ENCODE measurements at places on chromosomes 7 and 10.

DNA sequence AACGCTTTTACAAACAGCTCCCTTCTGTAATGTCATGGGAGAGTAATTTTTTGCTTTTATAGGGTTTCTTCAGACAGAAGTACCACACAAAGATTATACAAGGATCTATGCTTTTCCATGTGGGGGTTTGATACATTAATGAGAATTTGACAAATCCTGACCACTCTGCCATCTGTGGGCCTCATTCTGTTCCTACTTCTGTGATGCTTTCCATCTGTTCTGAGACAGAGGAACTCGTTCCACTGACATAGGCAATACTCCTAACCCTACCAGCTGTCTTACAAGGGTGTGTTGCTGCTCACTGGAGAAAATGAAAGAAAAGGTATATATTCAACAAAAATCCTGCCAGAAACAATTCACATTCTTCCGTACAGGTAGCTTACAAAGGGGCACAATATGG lies 59.4 kb upstream of the NAMPT start:
- no peak for DNase-seq

GRCh38 chr10:58352956-58353610 lies 18.3 kb downstream of the UBE2D1 start:
- no peak for DNase-seq

- DNase-seq, result no peak
These were observed 49.9 kb downstream of the PTEN start for GRCh38 chr10:87913156-87913921.

DNA sequence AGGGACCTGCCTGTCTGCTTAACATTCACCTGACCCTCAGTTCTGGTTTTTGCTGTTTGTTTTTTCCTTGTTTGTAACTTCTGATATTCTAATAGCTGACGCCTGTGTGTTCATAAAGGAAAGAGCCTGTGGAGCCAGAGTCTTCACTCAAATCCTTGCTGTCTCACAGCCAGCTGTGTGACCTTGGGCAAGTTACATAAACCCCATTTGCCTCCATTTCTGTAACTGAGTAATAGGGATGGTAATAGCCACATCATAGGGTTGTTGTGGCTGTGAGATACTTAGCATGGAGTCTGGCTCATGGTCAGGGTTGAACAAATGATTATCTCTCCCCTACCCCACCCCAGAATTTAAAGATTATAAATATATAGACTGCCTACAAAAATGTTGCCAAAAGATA lies 27.0 kb downstream of the WBP1L start:
- DNase-seq, result no peak

GRCh38 chr7:45658716-45659495 lies 84.7 kb downstream of the ADCY1 start:
- no peak for DNase-seq

GRCh38 chr7:13991791-13992595 lies 2.5 kb upstream of the ETV1 start:
- DNase-seq, result no peak

DNA sequence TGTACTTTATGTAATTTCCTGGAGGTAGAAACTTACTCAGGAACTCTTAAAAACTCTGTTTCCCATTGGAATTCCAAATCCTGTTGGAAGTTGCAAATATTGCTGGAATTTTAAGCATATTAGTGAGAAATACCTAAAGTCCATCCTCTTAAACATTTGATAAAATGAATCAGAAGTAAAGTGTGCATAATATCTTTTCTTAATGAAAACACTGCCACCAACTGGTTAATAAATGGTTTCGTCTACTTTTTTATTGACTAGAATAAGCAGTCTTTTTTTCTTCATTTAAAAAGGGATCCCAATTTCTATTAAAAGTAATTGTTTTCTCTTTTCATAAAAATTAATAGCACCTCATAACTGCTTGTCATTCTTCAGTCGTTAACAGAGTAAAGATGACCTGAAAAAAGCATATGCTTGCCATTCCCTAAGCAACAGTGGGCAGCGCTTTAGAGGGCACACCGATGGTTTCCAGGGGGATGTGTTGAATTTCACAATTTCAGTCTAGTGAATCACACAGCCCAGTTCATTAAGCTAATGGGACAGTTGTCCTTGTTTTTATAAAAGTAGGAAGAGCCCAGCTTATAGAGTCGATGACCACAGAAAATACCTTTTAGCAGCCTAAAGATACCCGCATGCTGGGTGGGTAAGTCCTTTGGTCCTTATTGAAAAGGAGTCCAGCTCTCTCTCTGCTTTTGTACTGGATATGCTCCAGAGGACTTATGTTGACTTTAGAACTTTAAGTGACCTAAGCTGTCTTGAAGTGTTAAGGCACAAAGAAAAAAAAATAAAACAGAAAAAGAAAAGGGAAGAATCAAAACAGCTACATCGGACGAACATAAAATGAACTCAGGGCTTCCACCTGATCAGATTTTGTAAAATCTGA lies 28.5 kb downstream of the NPS start:
- no peak for DNase-seq

DNA sequence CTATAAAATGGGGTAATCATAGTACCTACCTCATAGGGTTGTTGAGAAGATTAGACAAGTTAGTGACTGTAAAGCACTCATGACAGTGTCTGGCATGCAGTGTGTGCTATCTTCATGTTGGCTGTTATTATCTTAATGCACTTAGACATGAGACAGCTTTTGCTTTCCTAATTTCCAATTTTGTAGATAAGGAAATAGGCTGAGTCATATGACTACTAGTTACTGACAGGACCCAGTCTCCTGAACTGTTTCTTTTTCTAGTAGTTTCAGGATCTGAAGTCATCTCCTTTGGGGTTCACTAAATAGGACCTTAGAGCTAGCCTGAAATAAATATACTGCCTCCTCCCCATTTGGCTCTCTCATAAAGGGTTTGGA lies 74.2 kb downstream of the SNX10 start:
- no peak for DNase-seq

GRCh38 chr10:23081891-23082290 lies 13.5 kb upstream of the MSRB2 start:
- no peak for DNase-seq

DNA sequence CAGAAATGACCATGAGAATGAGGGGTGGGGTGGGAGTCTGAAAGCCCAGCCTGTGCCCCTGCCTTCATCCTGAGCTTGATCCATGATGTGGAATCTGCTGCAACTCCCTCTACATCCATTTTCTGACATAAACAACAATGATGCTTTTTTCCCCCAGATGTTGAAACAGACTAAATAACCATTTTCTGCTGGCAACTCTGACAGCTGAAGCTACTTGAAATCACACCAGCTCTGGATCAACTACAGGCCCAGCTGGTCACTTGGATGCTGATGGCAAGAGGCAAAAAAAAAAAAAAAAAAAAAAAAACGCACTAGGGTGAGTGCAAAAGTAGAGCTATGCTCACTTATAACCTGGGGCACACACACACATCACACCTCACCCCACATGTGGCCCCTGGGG lies 74.2 kb downstream of the FAM107B start:
- DNase-seq, result no peak

- no peak for DNase-seq
These were observed 26.5 kb upstream of the CNTNAP2 start for GRCh38 chr7:146090023-146090645.

DNA sequence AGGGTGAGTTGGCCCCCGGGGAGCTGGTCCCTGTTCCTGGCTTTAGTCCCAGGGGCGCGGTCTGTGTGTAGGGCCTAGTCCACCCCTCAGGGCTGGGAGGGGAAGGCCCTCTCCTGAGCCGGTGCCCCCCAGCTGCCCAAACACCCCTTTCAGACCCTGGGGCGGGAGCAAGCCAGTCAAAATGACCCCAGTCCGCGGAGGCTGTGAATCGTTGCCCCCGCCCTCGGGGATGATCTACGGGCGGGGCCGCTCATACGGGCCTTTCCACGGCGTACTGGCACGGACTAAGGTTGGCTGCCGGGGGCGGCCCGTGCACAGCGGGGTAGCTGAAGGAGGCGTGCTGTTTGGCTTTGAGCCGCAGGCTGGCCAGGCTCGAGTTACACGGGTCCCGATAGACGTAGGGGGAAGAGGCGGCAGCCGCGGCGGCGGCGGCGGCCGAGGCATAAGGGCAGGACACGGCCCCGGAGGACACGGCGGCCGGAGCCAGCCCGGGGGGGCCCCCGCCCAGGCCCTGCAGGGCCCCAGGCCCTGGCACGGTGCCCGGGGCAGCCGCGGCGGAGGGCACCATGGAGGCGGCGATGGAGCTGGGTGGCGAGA lies 4.3 kb downstream of the ELOVL3 start:
- no peak for DNase-seq

DNA sequence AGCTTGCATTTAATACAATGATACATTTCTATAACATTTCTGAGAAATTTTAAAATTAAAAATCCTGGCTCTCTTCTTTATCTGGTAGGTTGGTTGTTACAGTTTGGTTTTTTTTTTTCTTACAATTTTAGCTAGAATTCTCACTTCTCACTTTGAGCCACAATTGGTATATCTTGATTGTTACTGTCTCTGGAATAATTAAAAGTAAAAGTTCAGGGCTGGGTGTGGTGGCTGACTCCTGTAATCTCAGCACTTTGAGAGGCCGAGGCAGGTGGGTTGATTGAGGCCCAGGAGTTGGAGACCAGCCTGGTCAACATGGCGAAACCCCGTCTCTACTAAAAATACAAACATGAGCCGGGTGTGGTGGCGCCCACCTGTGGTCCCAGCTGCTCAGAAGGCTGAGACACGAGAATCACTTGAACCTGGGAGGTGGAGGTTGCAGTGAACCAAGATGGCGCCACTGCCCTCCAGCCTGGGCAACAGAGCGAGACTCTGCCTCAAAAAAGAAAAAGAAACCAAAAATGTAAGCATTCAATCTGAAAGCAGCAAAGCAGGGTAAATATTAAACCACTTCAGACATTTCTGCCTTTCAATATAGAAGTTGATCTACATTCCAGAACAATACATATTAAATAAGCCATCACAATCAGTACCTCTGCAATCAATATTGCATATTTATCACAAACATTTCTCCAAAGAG lies 88.6 kb upstream of the PFKP start:
- DNase-seq, result no peak

DNA sequence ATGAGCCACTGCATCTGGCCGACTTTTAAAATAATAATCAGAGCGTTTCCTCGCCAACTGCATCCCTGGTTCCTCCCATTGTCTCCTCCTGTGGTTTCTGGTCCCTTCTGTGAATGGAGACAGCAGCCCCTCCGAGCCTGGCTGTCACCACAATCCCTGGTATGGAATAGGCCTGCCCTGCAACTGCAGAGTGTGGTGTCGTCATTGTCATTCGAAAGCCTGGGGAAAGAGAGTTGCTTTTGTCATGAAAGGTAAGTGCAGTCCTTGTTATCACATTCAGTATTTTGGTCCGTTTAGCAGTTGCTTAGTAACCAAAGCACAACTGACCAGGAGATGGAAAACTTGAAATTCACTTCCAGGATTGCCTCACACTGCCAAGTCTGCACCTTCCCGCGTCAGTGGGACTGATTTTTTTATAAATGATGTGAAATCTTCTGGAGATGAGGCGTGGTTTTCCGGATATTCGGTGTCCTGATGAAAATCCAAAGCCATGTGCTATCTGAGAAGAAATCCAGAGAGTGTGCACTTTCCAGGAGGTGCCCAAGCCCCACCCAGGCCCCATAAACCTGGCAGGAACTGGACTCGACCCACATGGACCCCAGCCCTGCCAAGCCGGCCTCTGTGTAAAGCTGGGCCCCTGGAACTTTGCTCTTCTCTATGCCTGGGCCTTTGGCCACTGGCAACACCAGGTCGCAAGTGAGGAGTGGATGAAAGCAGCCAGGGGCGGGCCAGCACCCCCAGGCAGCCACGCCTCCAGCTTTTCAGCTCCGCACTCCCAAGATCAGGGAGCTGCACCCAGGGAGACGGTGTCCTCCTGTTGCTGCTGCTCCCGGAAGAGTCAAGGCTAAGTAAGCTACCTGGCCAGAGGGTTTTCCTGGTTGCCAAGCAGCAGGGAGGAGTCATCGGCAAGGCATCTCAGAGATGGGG lies 133.7 kb upstream of the SH2B2 start:
- no peak for DNase-seq

GRCh38 chr7:111409714-111410422 lies 152.4 kb downstream of the IMMP2L start:
- no peak for DNase-seq

- no peak for DNase-seq
These were observed 44.5 kb upstream of the STK17A start for GRCh38 chr7:43538404-43538771.

- DNase-seq, result no peak
These were observed 81.6 kb downstream of the PRKAG2 start for GRCh38 chr7:151795168-151795811.

GRCh38 chr7:70178211-70178610 lies 579.9 kb downstream of the AUTS2 start:
- no peak for DNase-seq

DNA sequence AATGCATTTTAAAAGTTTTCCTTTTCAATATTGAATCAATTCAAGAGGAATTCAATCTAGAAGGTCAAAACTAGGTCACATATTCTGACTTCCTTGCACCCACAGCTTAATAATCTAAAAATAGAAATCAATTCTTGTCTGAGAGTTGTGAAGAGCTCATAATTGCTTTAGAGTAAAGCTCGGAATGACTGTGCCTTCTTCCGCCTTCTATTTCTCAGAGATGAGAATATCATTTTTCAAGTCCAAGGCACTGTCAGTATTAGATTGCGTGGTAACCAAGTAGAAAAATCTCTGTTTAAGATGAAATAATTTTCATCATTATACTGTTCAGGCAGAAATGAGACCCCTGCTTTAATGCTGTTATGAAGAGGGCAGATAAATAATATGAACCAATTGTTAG lies 272.2 kb upstream of the NFE2L3 start:
- no peak for DNase-seq

DNA sequence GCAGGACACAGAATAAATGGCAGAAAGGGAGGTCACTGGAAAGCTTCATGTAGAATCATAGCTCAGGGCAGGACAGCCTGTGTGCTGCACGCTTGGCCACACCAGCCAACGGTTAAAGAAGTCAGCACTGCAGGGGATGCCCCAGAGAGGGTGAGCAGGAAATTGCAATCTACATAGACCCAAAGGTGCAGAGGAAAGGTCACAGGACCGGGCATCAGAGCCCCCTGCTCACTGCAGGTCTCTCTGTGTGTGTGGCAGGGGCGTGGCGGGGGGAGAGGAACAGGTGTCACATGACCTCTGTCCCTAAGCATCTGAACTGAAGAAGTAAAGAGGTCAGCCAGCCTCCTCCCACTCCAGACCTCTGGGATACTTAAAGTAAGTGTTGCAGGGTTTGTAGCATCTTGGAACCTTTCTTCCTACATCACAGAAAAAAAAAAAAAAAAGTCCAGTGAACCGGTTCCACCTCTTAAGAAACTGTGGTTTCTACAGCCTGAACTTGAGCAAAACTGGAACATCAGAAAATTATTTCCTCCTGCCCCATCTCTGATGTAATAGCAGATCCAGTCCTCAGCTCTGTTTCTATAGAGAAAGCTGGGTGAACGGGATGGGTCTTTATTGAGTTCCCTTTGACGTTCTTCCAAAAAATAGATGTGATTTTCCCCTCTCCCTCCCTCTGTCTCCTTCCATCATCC lies 64.3 kb downstream of the RGS10 start:
- no peak for DNase-seq
